ENCODE measurements at places on chromosomes 6 and 20.

GRCh38 chr6:100228437-100228833 is 234.4 kb upstream of the MCHR2 start:
- peak; percentile 25 for DNase-seq

- no peak for DNase-seq
Observed at GRCh38 chr6:11727998-11728961, 50.3 kb downstream of the ADTRP start.

GRCh38 chr6:131107151-131107550 is 28.1 kb upstream of the AKAP7 start:
- DNase-seq: peak; percentile 63

- DNase-seq: no peak
Observed at GRCh38 chr6:37524970-37525318, 25.3 kb upstream of the CCDC167 start.

DNA sequence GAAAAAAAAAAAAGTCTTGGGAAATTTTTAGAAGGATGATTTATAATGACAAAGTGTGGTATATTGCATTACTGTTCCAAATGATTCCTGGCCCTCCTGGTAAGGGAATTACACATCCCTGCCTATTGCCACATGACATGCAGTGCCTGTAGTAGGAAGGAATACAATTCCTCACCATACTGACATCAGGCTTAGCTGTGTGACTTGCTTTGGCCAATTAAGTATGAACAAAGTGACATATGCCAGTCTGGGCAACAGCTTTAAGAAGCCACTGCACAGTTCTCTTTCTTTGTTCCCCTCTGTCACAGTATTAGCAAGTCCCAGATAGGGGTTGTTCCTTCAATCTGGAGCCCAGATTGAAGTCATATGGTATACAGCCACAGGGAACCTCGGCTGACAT is 100.5 kb downstream of the KIF13A start:
- DNase-seq: no peak

- DNase-seq: peak; percentile 82
Observed at GRCh38 chr6:166625356-166625755, 1.7 kb downstream of the RPS6KA2 start.

GRCh38 chr6:125919618-125920017 is 37.0 kb upstream of the HINT3 start:
- no peak for DNase-seq

- no peak for DNase-seq
Observed at GRCh38 chr20:17482536-17482935, 48.6 kb downstream of the BFSP1 start.

DNA sequence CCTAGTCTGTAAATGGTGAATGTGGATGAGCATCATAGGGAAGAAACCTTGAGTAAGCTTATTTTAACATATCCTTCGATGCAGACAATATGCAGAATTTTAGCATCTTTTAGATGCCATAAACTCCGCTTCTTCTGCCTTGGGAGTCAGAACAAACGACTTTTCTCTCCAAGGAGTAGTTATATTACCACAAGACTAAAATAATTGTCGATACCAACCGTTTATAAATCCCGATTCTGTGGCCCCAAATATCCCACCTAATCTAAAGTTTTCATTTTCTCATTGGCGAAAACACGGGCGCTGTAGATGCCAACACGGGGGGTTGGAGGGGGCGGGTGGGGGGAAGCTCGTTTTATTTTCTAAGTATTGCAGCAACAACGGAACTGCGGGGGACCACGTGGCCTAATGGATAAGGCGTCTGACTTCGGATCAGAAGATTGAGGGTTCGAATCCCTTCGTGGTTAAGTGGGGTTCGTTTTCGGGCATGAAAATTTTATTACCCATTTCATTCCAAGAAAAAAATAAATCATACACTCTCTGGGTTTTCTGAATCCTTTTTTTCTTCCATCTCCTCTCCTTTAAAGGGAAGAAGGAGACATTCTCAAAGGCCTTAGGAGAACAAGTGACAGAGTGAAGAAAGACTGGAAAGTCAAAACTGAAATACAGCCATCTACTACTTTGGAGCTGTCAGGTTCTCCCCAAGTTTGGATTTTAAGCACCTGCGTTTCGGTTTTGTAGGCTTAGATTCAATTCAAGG is 65.5 kb upstream of the BTN3A2 start:
- DNase-seq: no peak

GRCh38 chr6:147577488-147577887 is 69.0 kb downstream of the SAMD5 start:
- no peak for DNase-seq
